ENCODE measurements at places on chromosomes 12 and 14.
A peak's percentile ranks its signal among the peaks of the same experiment; 100 is the strongest.

- no peak for DNase-seq
These were observed 60.9 kb upstream of the GPATCH2L start for GRCh38 chr14:76090616-76091391.

DNA sequence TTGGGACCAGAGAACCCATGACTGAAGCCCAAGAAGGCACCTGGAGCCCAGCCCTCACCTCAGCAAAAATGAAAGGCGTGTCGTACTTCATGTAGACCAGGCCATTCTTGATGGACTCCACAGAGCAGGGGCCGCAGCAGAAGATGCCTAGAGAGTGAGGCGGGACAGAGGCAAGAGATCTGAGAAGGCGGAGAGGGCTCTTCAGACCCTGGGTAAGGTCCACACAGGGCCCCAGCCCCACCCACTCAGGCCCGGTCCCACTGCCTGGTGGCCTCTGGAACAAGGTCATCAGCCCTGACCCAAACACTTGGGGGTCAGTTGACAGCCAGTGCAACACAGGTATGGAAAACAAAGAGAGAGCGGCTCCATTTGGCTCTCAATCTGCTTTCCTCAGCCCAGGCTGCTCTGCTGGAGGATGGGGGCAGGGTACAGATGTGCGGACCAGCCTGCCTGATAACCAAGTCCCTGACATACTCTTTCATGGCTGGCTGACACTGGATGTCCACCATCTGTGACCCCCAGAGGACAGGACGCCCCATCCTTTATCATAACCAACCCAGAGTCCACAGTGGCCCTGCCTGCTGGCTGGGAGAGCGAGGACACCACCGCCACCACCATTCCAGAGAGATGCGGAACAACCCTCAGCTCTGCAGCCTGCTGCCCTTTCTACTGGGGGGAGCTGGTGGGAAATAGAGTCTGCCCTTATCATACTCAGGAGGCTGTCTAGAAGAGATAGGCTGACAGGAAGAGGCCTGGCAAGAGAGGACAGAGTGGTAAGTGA lies 6.9 kb downstream of the TGM1 start:
- DNase-seq = no peak

- no peak for DNase-seq
These were observed 3.8 kb downstream of the PLA2G1B start for GRCh38 chr12:120323772-120324171.

DNA sequence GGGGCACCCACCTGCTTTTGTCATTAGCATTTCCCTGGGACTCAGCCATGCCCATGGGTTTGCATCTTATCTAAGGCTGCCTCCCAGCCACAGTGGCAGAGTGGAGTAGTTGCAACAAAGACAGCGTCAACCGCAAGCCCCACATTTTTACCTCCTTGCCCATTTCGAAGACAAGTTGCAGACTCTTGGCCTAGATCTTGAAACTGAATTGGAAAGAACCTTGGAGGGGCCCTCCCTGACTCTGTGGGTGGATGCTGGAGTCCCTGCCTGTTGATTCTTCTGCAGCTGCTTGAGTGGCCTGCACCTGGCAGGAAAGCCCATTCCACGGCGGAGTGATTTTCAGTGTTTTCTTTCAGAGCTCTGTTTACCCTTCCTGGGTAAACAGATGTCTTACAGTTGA lies 309.0 kb downstream of the VRK1 start:
- no peak for DNase-seq

DNA sequence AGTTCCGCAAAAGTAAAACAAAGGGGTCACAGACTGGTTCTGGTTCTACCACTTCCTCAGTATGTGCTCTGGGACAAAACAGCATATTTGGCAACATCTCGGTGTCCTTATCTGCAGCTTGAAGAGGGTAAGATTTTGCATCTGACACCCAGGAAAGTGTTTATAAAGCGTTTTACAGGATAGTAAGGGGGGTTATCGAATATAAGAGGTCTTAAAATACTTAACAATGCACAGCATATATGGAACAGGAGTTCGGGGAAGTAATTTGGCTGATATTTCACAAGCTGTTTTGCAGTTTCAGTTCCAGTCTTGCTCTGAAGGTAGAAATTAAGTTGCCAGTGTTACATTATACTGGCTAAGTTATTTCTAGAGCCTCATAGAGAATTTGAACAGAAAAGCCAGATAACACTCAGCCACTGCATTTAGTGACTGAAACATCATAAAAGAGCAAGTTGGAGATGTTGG lies 904 bp upstream of the MAP4K5 start:
- no peak for DNase-seq

- no peak for DNase-seq
These were observed 17.6 kb downstream of the CALCOCO1 start for GRCh38 chr12:53709671-53710070.

GRCh38 chr12:63319386-63319785 lies 168.4 kb upstream of the AVPR1A start:
- no peak for DNase-seq

GRCh38 chr12:54141431-54142113 lies 47.2 kb downstream of the SMUG1 start:
- DNase-seq = no peak

DNA sequence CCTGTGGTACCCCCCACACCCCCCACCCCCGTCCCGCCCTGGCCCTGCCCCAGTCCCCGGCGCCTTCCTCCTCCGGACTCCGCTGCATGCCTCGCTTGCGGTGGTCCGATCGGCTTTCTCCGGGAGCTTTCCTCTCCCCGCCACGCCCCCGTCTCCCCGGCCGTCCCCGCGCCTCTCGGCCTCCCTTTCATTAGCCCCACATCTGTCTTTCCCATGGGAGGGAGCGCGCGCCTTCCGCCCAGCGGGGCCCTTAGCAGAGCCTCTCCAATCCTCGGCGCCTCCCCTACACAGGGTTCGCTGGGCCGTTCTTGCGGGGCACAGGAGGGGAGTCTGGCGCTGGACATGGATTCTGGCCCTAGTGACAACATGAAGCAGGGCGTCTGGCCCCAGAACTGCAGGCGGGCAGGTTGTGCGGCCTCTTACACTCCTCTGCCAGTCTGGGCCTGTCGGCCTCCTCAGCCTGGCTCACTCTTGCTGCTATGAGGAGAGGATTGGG lies 1.5 kb upstream of the EFS start:
- DNase-seq = no peak

- peak; percentile 87 for DNase-seq
These were observed 6.1 kb upstream of the TSPAN9 start for GRCh38 chr12:3071107-3071506.

GRCh38 chr14:93005135-93005813 lies 82.3 kb downstream of the CHGA start:
- DNase-seq = no peak

DNA sequence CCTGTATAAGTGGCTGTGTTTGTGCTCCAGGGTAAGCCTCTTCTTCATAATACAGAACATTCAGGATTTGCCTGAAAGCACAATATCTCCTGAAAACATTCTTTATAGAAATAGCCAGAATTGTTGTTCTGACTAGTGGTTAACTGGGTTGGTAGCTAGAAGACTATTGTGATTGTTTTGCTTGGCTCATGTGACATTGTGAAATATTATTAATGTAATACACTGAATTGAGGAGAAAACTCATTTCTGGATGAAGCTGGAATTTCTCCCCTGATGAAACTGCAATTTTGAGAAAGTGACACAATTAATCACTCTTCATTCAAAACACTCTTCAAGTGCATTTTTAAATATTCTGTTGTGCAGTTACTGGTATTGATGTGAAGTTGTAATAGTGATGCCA lies 172.3 kb upstream of the PTPRQ start:
- no peak for DNase-seq

DNA sequence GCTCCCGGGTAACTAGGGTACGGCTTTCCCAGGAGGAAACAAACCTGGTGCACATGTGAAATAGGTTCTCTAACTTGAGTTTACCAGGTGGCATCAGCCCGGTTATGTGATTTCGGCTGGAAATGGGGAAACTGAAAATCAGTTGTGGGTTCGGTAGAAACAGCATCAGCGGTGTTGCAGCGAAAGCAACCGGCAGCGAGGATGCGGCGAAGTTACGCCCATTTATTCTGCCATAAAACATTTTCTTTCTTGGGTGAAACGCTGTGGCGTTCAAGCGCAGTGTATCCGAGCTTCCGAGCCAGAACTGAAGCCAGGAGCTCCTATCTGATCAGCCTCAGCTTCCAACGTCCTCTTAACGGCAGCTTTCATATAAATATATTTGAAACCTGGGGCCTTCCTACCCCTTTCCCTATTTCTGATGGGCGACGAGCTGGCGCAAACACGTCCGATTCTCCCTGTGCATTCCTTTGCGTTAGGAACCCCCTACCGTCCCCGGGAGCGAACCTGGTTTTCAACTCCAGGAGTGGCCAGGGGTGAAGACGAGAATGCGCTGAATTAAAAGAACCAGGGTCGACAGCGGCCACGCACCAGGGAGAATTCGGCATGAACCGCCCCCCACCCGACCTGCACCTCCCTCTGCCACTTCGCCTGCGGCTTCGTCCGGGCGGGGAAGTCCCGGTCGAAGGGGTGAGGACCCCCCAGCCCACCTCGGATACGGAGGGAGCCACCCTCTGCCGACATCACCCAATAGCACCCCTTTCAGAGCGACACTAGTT lies 1.6 kb downstream of the DPF3 start:
- DNase-seq = peak; percentile 21

- DNase-seq = no peak
These were observed 250.1 kb upstream of the CAND1 start for GRCh38 chr12:67019070-67019469.

GRCh38 chr12:99498756-99499155 lies 148.8 kb upstream of the GARIN6 start:
- DNase-seq = no peak

- DNase-seq = no peak
These were observed 72.2 kb downstream of the TGFB3 start for GRCh38 chr14:75909630-75910029.

DNA sequence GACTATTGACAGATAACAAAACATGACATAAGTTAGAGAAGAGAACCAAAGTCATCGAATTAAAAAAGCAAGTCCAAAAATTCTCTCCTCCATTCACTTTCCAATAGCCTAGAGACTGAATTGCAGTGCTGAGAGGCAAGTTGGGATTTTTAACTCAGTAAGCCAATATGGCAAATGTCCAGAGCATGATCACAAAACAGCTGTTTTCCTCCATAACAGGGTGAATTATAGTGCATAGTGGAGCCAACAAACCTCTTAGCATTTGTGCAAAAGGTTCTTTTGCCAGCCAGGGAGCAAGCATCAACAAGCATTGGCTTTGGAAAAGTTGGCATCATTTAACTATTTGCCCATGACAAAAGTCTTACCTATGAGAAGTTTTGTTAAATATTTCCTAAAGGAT lies 458.8 kb upstream of the NOVA1 start:
- DNase-seq = no peak

- no peak for DNase-seq
These were observed 22.3 kb upstream of the SSPN start for GRCh38 chr12:26172946-26173552.

GRCh38 chr12:68975811-68976210 lies 42.8 kb upstream of the CPM start:
- DNase-seq = no peak

DNA sequence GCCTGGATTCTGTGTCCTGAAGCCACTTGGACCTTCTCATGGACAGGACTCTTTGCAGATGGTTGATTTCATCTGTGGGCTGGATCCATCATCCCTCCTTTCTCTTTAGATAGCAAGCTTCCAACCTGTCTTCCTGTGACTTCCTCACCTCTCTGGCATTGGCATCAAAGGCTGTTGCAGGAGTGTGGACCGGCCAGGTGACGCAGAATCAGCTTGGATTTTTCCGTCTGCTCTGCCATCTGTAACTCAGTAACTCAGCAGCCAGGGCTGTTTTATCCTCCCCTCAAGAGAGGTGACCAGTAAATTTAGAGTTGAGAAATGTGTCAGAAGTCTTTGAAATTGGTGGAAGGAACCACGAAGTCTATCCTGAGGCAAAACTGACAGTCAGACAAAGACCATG lies 701.7 kb upstream of the TMEM132C start:
- DNase-seq = no peak

- no peak for DNase-seq
These were observed 168.7 kb upstream of the SSTR1 start for GRCh38 chr14:38038986-38039385.

DNA sequence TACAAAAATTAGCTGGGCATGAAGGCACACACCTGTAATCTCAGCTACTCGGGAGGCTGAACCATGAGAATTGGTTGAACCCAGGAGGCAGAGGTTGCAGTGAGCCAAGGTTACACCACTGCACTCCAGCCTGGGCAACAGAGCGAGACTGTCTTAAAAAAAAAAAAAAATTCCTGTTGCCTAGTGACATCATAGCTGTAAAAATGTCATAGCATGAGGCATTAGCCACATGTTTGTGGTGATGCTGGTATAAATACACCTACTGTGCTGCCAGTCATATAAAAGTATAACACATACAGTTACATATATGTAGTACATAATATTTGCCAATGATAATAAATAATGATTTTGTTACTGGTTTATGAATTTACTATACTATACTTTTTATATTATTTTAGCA lies 22.2 kb downstream of the SLC41A2 start:
- DNase-seq = no peak

- no peak for DNase-seq
These were observed 530.1 kb downstream of the NRXN3 start for GRCh38 chr14:78700236-78700635.

DNA sequence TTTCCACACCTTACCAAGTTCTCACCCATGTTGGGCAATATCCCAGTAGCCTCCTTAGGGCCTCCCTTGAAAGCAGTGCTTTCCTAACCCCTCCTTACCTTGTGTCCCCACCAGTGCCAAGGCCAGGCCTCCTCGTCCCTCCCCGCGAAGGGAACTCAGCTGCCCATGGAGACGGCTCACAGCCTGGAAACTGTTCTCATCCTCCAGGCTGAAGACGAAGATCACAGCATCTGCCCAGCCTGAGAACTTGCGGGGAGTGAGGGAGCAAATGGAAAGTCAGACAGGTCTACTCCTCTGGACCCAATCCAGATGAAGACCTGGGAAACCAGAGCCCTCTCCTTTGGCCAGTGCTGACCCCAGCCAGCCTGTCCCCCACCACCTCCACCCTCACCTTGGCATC lies 4.6 kb downstream of the AGAP2 start:
- DNase-seq = no peak

- DNase-seq = no peak
These were observed 12.2 kb upstream of the CATSPERB start for GRCh38 chr14:91744068-91744480.

- DNase-seq = no peak
These were observed 15.7 kb upstream of the SLC10A1 start for GRCh38 chr14:69812711-69813110.

DNA sequence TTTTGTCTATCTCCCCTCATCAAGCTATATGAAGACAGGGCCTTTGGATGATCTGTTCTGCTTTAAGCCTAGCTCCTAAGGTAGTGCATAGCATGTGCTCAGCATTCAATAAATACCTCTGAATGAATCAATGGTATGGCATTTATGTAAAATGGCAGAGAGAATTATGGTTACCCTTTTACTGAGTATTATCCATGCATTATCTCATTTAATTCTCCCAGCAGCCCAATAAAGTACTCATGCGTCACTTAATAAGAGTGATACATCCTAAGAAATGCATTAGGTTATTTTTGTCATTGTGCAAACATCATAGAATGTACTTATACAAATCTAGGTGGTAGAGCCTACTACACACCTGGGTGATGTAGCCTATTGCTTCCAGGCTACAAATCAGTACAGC lies 269.7 kb downstream of the KSR2 start:
- no peak for DNase-seq

Measured in NCI-H510A treated with DMSO at 0.1 percent for 48 hours (cell line).